D341Med (cell line): ENCODE measurements at places on chromosomes 1 and 21.

DNA sequence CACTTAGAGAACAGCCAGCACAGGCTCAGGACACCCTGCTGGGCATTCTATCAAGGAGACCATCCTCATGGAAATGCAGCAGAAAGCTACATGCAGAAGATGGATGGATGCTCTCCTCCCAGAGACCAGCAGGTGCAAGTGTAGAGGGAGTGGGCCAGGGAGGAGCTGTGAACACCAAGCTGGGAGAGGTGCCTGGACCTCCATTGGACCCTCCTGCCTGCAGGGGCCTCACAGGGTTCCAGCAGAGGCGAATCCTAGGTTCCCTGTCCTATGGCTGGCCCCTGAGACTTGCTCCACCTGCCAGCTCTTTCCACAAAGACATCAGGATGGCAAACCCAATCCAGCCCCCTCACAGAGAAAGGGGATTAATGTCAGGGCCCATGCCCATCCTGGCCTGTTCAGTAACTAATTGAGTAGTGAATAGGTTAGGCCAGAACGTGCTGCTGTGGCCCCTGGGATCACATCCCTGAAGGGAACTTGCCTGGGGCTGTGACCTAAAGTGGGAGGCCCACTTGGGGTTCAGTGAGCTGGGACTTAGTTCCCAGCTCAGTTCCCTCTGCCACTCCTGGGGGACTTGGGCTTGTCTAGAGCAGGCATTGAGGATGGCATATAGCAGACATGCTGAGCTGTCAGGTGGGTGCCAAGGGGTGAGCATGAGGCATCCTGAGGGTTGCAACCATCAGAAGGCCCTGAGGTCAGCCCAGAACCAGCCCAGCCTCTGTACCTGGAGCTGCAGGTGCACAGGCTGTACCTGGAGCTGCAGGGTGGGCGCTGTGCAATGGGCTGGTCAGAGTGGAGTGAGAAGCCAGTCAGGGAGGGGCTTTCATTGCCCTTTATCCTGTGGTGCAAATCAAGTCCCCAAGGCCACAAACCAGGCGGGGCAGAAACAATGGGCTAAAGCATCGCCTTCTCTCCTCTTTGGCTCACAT is 22.9 kb upstream of the ZNF678 start:
- DNase-seq = no peak

DNA sequence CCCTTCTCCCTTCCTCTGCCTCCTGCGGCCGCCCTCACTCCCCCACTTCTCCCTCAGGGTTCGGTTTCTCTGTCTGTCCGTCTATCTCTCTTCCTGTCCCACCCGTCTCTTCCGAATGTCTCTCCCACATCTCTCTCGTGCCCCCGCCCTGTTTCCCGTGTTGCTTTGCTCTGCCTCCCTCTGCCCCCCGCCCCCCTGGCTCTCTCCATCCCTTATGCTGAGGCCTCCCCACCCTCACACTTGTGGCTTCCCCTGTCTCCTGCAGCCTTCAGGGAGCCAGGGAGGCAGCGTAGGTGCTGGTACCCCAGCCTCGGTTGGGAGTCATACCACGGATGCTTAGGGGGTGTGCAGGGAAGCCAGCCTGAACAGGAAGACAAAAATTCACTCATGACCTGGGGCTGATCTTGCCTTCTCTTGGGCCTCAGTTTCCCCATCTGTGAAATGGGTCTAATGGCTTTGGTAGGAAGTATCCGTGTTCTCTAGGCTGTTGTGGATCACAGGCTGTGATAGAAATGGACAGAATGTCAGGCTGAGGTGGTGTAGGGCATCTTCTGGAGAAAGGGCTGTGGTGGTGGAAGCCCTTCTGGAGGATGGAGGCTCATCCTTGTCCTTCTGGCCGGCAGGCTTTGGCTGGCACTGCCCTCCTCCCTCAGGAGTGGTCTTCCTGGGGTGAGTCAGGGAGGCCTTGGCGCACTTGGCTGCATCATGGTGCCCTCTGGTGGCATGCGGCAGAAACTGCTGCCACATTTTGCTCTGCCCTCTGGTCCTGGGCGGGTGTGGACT is 55.5 kb downstream of the FOXO6 start:
- peak; percentile 86 for DNase-seq

- DNase-seq = no peak
These were observed 155.4 kb downstream of the SLC45A1 start for GRCh38 chr1:8473121-8473875.

DNA sequence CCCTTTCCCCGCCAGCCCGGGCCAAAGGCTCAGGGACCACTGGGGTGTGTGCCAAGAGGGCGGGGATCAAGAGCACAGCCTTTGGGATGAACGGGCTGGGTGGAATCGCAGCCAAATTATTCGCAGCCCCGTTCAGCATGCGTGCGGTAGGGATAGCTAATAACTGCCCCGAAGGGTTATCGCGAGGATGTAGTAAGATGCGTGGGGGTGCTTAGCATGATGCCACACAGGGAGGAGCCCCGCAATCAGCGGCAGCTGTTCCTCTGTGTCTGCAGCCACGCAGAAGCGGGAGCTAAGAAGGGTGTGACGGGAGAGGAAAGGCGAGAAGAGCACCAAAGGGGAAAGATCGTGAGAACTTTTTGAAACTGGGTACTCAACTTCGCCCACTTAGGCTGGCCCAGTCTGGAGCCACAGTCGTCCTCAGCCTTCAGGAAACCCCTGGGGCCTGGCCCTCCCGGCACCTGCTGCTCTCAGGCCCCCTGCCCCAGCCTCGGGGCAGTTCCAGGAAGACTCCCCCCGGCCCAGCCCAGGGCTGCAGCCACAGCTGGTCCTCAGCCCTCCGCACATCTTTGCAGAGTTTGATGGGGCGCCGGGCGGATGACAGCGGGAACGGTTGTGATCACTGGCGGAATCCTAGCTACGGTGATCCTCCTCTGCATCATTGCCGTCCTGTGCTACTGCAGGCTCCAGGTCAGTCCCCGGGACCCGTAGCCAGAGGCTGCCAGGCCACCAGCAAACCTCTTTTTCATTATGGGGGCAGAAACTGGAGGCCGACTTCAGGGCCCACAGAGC is 64.9 kb downstream of the TOR1AIP2 start:
- DNase-seq = no peak
